ENCODE measurements at places on chromosomes 1 and 21.
A peak's percentile ranks its signal among the peaks of the same experiment; 100 is the strongest.

GRCh38 chr1:185695299-185695698, 38.9 kb upstream of the HMCN1 start:
- peak; percentile 33 for DNase-seq

- DNase-seq, result no peak
Observed at GRCh38 chr1:203090421-203091198, 4.8 kb upstream of the MYOG start.

DNA sequence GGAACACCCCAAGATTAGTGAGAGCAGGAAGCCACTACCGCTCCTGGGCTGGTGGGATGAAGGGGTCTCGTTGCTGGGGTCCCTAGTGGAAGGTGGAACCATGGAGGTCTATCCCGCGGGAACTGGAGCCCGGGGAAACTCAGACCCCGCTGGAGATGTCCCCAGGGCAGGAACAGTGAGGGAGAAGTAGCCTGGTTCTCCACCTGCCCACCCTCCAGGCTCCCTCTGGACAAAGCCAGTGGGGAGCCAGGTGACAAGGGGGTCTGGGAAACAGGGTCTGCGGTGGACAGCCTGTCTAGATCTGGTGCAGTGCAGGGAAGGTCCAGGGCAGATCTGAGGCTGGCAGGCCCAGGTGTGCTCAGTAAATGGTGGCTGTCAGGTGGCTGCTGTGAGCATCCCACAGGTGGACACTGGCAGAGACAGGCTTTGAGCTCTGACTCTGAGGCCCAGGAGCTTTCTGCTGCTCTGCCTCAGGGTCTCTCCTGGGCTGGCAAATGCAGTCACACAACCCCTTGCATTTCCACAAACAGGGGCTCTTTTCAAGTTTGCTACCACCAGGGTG, 88.0 kb upstream of the TLR5 start:
- no peak for DNase-seq

- DNase-seq, result no peak
Observed at GRCh38 chr1:17662296-17662695, 92.8 kb upstream of the ACTL8 start.

DNA sequence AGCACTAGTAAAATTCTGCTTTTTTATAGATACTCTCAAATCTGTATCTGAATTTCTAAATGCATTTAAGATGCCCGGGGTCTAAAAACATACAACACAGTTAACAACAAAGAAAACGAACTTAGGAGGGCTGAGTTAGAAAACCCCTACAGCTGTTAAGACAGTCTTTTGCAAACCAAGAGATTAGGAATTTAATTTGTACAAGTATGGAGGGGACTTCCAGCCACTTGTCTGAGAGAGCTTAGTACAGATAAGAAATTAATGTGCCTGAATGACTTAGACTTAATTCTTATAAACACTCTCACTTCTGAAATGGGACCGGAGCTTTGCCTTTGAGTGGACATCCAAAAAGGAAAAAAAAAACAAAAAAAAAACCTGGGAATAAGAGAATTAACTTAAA, 61.6 kb downstream of the SMYD3 start:
- no peak for DNase-seq
